ENCODE measurements at places on chromosomes 6 and 20.

- no peak for DNase-seq
Measured at GRCh38 chr6:56714982-56715456, 72.3 kb upstream of the DST start.

GRCh38 chr6:33251395-33252012 lies 20.2 kb downstream of the VPS52 start:
- no peak for DNase-seq

- DNase-seq: no peak
Measured at GRCh38 chr6:111237852-111238251, 150.5 kb downstream of the SLC16A10 start.

GRCh38 chr6:67629258-67629657 lies 1005.8 kb upstream of the ADGRB3 start:
- DNase-seq: no peak

DNA sequence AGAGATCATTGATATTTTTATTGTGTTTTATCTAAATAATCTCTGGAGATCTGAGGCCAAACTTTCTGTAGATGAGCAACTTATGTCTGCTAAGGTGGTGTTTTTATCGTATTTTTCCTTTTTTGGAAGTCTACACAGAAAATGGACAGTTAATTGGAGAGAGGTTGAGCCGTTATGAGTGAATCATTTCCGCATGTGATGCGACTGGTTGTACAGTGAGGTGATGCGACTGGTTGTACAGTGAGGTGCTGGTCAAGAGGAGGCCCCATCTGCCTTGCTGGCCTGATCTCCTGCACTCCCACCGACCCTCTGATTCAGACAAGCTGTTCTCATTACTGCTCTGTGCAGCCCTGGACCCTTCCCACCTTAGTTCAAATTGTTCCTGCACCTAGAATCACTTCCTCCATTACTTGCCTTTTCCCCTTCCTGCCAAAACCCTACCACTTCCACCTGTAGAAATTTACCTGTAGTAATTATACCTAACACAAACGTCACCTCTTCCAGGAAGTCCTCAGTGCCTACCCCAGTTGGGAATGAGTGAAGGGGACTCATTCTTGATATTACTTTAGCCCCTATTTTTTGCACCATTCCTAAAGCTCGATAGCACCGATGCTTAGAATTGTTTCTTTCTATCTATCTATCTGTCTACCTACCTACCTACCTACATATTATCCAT lies 100.3 kb downstream of the ZDHHC14 start:
- no peak for DNase-seq

- DNase-seq: no peak
Measured at GRCh38 chr6:157861184-157861583, 38.1 kb downstream of the SNX9 start.

DNA sequence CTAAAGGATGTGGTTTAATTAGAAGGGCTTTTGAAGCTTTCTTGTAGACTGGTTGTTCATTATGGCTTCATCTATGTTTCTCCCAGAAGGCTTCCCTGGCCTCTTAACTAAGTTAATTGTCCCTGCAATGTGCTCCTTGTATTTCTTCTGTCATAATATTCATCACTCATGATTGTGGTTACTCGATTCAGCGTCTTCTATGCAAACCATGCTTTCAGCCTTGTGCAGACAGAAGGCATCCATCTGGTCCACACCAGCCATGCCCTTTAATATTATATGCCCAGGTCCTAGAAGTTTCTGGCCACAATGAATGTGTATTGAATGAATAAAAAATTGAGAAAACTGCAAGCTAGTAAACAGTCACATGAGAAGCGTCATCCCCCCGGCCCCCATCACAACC lies 163.2 kb downstream of the KHDC1L start:
- DNase-seq: no peak

GRCh38 chr6:139376604-139377218 lies 2.3 kb upstream of the CITED2 start:
- DNase-seq: no peak

GRCh38 chr6:109076377-109076776 lies 18.3 kb downstream of the SESN1 start:
- DNase-seq: no peak

DNA sequence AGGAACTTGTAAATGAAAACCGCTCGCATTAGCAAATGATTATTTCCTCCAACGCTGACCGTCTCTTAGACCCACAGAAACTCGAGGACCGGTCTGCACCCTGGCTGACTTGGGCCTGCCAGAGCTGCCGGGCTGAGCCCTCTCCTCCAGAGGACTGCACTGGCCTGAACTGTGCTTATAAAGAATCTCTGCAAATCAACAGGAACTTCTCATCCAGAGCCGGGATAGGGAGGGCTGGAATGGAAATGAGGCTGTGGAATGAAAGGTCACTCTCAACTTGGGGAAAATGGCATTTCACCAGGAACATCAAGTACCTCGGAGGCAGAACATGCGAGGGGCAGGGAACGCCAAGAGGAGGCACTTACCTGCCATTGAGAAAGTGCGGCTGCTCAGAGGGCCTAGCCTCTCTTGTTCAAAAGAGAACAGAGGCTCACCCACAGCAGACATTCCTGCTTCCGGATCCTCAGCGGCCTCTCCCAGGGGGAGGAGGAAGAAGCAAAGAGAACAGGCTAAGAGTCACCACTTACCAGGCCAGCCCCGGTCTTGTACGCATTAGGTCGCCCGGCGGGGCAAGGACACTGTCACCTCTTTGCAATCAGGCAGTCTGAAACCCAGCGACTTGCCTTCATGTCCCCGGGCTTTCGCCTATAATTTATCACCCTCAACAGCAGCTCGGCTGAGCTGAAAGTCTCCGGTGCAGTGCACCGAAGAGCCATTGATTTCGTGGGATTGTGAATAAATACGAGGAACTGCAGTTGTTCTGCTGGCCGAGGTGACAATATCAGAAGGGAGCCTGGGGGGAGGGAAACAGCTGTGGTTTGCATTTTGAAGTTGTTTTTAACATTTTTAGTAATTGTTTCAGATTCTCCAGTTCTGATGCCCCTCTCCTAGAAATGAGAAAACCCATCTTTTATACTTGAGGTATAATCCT lies 37.6 kb downstream of the ZMYND8 start:
- no peak for DNase-seq

GRCh38 chr6:106159531-106159940 lies 73.4 kb downstream of the PRDM1 start:
- no peak for DNase-seq

DNA sequence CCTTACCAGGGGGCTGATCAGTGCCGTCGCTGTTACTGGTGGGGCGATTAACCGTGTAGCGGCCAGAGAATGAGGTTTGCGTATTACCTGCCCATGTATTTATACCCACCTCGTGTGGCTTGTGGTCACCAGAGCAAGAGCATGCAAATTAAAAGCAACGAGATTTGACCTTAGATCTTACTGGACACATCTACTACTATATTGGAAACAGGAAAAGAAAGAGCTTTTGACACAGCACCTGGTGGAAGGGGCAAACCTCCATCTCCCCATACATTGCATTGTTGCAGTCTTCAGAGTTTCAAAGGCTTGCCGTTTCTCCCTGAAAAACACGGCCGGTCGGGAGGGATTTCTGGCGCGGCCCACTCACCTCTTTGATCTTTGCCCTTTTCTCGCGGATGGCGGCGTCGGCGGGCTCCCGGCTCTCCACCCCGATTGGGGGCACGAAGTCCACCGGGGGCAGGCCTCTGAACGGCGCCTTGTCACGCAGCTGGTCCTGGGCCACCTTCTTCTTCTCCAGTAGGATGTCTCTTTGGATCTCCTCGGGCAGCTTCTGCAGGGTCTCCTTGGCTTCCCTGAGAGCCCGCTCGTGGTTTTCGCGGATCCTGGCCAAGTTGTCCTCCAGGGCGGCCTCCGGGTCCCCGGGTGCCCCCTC lies 1.3 kb downstream of the MAN1A1 start:
- no peak for DNase-seq

DNA sequence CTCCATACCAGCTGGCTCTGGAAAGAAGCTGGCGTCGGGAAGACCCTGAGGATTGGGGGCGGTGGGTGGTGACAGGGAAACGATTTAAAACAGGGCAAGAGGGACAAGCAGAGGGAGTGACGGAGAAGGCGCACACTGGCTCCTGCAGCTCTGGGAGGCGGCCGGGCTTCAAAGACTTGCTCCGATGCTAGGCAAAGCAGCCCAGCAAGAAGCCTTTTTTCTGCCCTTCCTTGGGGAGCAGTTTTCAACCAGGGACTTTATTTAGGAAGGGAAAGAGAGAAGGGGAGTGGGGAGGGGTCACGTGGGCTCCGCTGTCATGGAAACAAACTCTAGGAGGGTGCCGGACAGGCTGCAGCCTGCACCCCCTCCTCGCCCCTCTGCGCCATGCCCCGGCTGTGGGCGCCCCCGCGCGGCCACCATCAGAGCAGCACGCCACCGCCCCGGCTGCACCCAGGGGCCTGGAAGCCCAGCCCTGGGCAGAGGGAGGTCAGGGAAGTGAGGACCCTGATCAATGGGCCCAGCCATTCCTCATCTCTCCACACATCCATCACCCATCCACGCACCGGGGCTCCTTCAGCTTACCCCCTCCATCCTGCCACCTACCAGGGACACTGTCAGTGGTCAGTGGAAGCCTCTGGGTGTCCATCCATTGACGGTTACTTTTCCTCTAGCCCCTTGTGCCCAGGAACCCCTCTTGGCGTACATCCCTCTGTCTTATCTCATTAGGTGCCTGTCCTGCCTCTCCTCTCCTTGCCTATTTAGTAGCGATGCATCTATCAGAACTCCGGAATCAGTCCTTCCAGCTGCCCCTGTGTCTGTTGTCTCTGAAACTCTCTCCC lies 66.6 kb upstream of the CCDC167 start:
- DNase-seq: peak; percentile 52

DNA sequence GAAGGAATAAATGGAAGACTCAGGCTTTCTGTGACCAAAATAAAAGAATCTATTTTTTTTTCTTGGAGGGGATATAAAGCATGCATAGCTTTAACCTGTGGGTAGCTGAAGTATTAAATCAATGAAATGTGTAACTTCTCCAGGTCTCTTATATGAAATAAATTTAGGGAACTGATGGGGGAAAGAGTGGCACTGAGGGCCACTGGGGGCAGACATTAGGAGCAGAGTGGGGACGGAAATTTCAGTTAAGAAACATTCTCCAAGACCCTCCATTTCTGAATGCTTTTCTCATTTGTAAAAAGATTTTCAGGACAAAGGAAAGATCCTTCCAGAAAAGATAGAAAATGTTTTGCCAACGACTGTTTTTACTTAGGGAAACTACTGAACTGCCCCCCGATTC lies 131.0 kb downstream of the GPX5 start:
- DNase-seq: no peak

DNA sequence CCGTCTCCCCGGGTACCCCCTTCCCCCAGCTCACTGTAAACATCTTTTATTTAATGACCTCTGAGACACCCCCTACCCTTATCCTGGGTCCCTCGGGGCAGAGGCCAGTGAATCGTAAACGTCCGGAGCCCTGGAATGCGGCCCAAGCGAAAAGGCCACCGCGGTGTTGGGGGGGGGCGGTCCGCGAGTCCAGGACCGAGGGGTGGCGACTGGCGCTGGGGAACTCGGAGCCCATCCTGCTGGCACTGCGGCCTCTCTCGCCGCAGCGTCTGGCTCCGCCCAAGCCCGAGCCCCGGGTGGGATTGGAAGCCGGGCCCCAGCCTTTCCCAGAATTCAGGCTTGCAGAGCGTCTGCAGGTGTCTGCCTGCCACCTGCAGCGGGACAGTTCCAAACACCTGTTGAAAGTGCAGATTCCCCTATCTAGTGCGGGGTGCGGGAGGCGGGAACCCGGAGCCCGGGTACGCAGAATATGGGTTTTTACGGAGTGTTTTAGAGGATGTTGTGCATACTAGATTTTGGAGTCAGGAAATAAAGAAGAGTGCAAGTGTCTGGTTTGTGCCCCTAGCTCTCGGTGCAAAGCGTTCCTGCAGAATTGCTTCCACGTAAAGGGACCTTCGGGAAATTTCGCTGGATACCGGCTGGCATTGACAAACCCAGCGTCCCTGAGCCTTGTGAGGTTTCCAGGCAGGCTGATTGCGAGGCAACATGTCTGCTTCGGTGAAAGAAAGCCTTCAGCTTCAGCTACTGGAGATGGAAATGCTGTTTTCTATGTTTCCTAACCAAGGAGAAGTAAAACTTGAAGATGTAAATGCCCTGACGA lies 800 bp downstream of the RWDD2A start:
- DNase-seq: peak; percentile 61

DNA sequence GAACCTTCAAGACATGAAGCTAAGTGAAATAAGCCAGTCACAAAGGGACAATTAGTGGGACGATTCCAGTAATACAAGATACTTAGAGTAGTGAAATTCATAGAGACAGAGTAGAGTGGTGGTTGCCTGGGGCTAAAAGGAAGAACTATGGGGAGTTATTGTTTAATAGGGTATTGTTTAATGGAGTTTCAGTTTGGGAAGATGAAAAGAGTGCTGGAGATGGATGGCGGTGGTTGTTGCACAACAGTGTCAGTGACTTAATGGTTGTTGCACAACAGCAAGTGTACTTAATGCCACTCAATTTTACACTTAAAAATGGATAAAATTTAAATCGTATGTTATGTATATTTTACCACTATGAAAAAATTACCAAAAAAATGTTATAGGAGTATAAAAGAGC lies 209.7 kb upstream of the TENT5A start:
- no peak for DNase-seq

DNA sequence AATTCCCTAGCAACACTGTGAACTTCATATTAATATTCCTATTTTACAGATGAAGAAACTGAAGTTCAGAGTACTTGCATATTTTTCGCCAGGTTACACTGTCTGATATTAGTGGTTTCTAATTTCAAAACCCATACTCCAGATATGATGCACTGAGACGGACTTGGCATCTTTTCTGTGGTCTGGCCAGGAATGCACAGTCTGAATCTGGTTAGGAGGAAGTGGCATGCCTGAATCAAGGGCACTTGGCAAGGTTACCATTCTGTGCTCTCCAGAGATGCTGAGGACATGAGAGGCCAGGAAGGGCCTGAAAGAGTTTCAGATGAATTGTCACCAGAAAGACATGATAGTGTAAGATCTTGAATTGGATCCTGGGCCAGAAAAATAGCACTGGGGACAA lies 150.1 kb downstream of the HAO1 start:
- no peak for DNase-seq

DNA sequence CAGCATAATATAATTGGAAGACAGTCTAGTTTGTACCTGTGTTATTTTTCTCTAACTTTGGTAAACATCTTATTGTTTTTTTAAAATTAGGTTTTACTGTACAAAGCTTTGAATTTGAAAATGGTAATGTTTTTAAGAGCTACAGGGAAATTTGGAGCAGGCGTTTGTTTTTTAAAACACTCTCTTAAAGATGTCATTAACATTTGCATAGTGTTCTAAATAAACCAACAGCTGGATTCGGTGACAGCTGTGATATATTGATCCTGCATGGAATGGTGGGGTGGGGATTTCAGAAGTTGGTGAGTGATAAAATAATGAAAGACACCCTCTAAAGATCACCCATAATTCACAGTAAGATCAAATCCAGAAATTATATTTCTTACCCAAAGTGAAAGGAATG lies 97.9 kb upstream of the PRL start:
- DNase-seq: no peak

DNA sequence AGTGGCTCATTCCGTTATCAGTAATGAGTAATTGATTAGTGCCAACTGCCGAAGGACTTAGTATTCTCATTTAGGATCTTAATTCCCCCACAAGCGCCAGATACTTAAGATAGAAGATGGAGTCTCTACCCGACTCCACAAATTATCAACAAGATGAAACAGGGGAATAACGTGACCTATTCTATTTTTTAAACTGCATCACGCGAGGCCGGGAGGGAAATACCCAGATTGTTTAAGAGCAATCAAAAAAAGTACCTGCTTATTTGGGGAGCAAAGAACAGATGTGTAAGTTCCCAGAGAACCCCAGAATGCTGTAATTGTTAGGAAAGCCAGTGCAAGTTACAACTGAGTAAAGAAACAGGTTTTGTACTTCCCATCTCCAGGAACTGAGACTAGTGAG lies 1.1 kb upstream of the MAP3K5 start:
- no peak for DNase-seq

All from COR-L47 (cell line).